ENCODE measurements at places on chromosomes 2 and 18. TPM values are rescaled to one million over a fixed set of nuclear protein-coding genes. Genes with fewer than 3 reads are reported as not detected.

MC2R gene
- not detected for total RNA-seq

SLC30A3 gene
- 0.16 TPM for total RNA-seq

PLGLB2 gene
- 3.7 TPM for total RNA-seq

AQP12B gene
- total RNA-seq, result not detected

DNA sequence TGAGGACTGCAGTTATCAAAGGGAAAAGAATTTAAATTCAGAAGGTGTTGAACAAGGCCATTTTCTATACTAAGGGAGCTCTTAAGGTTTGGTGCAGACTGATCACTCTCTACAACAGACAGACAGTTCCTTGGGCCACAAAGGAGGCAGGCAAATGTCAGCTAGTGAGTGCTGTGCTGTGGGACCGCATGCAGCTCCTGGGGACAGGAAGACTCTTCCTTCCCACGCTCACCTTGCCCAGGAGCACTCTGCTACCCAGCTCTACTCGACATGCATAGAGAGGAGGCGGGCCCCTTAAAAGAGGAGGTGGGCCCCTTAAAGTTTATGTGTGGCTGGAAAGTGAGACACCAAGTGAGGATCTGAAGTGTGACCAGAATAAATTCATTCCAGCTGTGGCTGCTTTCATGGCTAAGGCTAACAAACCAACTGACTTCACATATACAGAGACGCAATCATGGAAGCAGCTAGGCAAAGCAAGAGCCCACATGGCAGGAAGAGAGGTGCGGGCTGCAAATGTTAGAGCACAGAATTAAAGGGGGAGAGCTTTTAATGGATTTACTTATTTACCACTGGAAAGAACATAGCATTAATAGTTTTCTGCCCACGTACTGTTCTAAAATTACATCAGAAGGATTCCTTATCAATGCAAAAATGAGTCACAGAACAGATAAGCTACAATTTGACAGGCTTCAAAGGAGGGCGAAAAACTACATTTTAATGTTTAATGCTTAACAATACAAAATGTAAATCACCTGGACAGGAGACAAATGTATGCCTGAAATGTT is 101.4 kb upstream of the RNU4ATAC start:
- H3K4me1 ChIP-seq, result peaks cover 9% of the 10 kb centered on the region
- peak overlapping the region; percentile 4 for H3K27ac ChIP-seq
- no peak overlapping the region for H3K4me3 ChIP-seq
- H3K36me3 ChIP-seq, result peaks cover 7% of the 10 kb centered on the region
- peak; percentile 78 for DNase-seq
- H3K27me3 ChIP-seq, result no peaks in the 10 kb centered on the region

DNA sequence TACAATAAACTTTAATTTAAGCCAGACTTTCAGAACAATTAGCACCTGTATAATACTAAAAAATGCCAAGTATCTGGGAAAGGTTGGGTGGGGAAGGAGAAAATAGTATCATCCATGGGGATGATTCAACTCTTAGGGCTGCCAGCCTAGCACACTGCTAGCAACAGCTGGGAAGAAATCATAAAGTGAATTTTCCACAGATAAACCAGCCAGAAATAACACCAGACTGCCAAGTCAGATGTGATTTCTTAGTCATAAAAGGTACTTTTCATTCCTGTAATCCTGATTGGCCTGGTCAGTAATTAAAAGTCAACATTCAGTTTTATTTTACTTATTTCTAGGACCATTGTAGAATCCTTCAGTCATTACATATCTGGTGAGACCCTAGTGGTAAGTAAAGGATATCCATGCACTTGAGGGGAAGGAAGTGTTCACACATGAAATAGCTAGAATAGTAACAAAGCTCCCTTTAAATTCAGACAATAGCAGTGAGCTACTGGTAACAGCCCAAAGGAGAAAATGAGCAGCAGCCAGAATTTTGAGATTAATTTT is 59.4 kb downstream of the LIMS1 start:
- H3K4me1 ChIP-seq, result peaks cover 55% of the 10 kb centered on the region
- H3K4me3 ChIP-seq, result peak overlapping the region; percentile 14
- no peaks in the 10 kb centered on the region for H3K27me3 ChIP-seq
- DNase-seq, result peak; percentile 97
- no peaks in the 10 kb centered on the region for H3K36me3 ChIP-seq

DHRS9 gene
- total RNA-seq, result not detected

DNA sequence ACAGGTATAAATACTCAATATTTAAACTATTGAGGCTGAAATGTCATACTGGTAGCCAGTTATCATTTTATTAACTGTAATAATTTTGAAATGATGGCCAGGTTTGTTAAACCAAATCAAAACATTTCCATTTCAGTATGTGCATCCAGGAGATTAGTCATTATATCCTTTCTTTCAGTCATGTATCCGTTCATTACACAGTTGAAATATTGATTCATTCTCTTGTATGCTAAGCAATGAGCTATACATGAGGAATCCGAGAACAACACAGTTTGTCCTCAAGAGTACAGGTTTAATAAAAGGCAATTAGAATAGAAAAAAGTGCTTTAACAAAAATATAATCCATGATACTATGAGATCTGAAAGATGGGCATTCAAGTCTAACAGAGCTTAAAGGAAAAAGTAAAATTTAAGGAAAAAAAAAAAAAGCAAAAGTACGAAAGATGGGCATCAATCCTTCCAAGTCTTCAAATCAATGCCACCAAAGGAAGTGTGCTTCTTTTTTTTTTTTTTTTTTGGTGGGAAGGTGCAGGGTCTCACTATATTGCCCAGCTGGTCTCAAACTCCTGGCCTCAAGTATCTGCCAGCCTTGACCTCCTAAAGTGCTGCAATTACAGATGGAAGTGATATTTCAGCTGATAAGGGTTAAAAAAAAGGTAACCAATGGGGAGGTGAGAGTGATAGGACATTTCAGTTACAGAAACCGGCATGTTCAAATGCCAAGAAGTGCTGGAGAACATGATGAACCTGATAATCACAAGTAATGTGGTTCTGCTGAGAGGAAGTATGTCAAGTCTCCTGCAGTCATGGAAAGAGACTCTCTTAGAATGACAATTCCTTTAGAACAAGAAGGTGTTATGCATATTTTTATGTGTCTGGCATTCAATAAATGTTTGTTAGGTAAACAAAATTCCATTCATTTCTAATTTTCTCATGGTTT is 35.8 kb downstream of the PUM2 start:
- peaks cover 7% of the 10 kb centered on the region for H3K4me1 ChIP-seq
- H3K36me3 ChIP-seq, result peaks cover 25% of the 10 kb centered on the region
- DNase-seq, result peak; percentile 20
- no peak overlapping the region for H3K4me3 ChIP-seq

GRCh38 chr2:7703048-7703447 is 785.8 kb downstream of the RNF144A start:
- peaks cover 11% of the 10 kb centered on the region for H3K4me1 ChIP-seq
- DNase-seq, result no peak
- H3K4me3 ChIP-seq, result no peak overlapping the region
- H3K27me3 ChIP-seq, result no peaks in the 10 kb centered on the region
- H3K27ac ChIP-seq, result no peak overlapping the region

GRCh38 chr2:82254728-82255127 is 1950.2 kb upstream of the LRRTM1 start:
- no peaks in the 10 kb centered on the region for H3K36me3 ChIP-seq
- no peak overlapping the region for H3K4me3 ChIP-seq
- H3K4me1 ChIP-seq, result no peaks in the 10 kb centered on the region
- H3K27ac ChIP-seq, result no peak overlapping the region
- no peak for DNase-seq
- no peaks in the 10 kb centered on the region for H3K27me3 ChIP-seq

- no peaks in the 10 kb centered on the region for H3K36me3 ChIP-seq
- no peaks in the 10 kb centered on the region for H3K27me3 ChIP-seq
- no peaks in the 10 kb centered on the region for H3K4me1 ChIP-seq
- no peak for DNase-seq
- H3K4me3 ChIP-seq, result no peak overlapping the region
These were observed 150.2 kb downstream of the FSHR start for GRCh38 chr2:49004036-49004626.

DNA sequence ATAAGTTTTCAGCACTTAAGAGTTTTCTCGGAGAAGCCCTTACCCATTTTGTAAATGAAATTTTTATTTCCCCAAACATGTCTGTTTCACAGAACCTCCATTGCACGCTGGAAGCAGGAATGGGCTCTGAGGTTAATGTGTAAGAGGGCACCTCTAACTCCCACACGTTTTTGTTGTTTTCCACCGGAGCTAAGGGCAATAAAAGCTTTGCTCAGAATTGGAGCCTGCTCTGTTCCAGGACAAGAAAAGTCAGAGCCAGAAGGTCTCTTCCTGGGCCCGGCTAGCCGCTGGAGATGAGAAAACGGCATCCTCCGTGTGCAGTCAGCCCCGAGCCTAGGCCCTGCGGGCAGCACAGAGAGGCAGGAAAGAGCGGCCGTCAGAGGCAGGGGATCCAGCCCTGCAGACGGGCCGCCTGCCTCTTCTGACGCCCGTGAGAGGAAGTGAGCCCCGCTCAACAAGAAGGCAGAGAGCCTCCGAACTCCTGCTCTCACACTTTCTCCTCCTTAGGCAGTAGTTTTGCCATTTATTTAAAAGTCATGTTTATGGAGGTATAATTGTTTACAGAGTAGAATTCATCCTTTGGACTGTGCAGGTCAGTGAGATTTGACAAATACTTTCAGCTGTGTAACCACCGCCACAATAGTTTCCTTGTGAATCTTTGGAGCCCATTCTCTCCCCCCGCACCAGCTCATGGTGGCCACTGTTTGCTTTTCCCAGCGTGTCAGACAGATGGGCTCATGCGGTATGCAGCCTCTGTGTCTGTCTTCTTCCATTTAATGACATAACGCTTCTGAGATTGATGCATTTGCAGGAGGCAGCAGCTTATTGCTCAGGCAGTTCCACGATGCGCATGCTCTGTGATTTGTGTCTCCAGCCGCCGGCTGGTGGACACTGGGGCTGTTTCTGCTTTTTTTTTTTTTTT is 117.3 kb downstream of the GALR1 start:
- no peaks in the 10 kb centered on the region for H3K27me3 ChIP-seq
- peak overlapping the region; percentile 54 for H3K27ac ChIP-seq
- peak overlapping the region; percentile 21 for H3K4me3 ChIP-seq
- H3K4me1 ChIP-seq, result peaks cover 3% of the 10 kb centered on the region
- peak; percentile 23 for DNase-seq

- no peak overlapping the region for H3K4me3 ChIP-seq
- no peaks in the 10 kb centered on the region for H3K36me3 ChIP-seq
- no peak for DNase-seq
- H3K27me3 ChIP-seq, result peaks cover 88% of the 10 kb centered on the region
These were observed 14.2 kb downstream of the WNT10A start for GRCh38 chr2:218894880-218895157.

DNA sequence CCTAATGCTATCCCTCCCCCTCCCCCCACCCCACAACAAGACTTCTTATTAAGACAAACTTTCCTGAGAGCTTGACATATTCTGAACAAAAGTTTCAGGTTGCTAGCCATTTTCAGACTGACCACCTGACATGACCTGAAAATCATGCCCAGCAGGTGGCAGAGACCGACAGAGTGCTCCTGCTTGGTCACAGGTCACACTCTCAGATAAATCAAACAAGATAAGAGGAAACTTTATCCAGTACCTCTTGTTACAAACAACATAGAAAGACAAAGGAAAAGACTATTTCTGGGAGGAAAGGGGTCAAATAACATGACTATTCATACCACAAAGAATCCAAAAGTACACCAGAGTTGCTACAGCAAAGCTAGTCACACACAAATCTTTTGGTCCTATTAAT is 107.4 kb downstream of the TMEM200C start:
- no peaks in the 10 kb centered on the region for H3K27me3 ChIP-seq
- no peak overlapping the region for H3K27ac ChIP-seq
- no peak overlapping the region for H3K4me3 ChIP-seq
- H3K4me1 ChIP-seq, result no peaks in the 10 kb centered on the region
- DNase-seq, result no peak

DNA sequence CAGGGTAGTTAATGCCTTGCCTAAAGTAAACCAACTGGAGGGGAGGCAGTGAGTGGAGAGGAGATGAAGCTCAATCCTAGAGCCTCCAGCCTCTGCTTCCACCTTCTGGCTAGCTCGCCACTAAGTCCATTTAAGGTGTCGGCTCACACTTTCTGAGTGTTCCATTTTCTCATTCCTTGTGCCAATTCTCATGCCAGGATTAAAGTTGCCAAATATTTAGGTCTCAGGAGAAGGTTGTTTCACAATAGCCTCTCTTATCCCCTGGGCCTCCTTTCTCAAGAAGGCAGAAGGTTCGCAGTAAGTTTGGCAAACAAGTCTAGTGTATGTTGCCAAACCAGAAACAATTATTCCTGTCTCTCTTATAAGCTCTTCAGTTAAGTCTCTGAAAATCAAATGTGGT is 57.2 kb downstream of the TACR1 start:
- no peaks in the 10 kb centered on the region for H3K36me3 ChIP-seq
- H3K27ac ChIP-seq, result no peak overlapping the region
- H3K4me3 ChIP-seq, result no peak overlapping the region
- DNase-seq, result peak; percentile 41

- H3K4me1 ChIP-seq, result no peaks in the 10 kb centered on the region
- H3K27ac ChIP-seq, result no peak overlapping the region
- no peaks in the 10 kb centered on the region for H3K36me3 ChIP-seq
- H3K4me3 ChIP-seq, result no peak overlapping the region
- no peak for DNase-seq
These were observed 7.6 kb upstream of the CHST10 start for GRCh38 chr2:100425107-100425506.

DNA sequence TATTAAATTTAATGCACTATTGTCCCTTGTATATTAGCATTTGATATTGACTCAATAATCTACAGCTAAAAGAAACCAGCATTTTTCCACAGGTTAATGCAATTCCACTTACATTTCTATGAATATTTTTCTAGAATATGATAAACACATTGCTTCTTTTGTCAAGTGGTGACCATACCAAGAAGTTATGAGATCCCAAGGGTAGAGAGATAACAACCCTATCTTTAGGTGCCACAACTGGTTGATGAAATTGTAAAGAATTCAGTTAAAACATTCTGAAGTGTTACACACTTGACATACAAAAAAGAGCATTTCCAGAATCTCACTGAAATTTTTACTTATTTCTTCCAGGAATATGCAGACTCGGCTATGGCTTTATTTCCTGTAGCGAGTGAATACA is 56.0 kb downstream of the ABCG8 start:
- peaks cover 6% of the 10 kb centered on the region for H3K4me1 ChIP-seq
- no peak overlapping the region for H3K27ac ChIP-seq
- H3K4me3 ChIP-seq, result no peak overlapping the region
- H3K27me3 ChIP-seq, result no peaks in the 10 kb centered on the region
- H3K36me3 ChIP-seq, result peaks cover 56% of the 10 kb centered on the region

All from astrocyte (in vitro differentiated cells and primary cell).